NCI-H187 (cell line): ENCODE measurements at places on chromosomes 2 and 18.

DNA sequence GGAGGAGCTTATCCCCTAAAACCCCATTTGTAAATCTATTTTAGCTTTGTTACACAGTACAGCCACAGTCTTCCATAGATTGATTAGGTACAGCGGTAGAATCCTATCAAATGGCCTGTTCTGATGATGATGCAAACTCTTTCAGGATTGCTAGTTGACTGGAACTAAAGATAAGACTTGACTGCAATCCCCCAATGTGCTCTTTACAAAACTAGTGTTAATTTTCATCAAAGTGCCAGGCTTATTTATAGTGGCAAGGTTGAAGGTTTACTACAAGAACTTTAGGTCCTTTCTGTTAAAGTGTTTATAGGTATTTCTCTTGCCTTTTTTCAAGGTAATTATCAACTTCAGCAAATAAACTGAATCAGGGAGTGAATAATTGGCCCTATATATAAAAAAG is 9.0 kb upstream of the OTX1 start:
- no peak for DNase-seq

DNA sequence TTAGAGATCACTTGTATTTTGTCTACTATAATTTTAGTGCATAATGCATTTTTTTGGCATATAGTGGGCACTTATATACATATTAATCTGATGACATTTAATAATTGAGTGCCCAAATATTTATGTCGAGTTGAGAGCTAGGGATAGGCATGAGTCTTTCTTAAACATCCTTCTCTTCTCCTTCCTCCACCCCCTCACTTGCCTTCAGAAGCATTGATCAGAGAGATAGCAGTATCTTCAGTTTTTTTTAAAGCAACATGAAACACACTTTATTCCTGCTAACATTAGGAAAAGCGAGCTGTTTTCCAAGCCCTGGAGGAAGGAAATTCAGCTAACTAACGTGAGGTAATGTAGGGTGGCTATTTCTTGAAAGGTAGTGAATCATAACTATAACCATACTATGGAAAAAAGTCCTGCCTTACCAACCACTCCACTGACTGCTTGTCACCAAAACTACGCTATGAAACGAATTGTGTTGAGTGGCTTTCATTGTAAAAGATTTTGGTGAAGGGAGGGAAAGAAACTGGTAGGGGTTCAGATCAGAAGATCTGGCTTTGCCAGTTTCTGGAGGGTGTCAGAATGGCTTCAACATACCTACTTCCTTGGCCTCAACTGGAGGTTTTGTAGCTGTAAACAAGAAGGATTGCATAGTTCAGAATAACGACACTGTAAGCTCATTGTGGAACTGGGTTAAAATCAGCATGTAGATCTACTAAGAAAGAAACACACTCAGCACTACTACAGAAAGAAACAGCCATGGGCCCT is 2.3 kb upstream of the ITGA4 start:
- no peak for DNase-seq

DNA sequence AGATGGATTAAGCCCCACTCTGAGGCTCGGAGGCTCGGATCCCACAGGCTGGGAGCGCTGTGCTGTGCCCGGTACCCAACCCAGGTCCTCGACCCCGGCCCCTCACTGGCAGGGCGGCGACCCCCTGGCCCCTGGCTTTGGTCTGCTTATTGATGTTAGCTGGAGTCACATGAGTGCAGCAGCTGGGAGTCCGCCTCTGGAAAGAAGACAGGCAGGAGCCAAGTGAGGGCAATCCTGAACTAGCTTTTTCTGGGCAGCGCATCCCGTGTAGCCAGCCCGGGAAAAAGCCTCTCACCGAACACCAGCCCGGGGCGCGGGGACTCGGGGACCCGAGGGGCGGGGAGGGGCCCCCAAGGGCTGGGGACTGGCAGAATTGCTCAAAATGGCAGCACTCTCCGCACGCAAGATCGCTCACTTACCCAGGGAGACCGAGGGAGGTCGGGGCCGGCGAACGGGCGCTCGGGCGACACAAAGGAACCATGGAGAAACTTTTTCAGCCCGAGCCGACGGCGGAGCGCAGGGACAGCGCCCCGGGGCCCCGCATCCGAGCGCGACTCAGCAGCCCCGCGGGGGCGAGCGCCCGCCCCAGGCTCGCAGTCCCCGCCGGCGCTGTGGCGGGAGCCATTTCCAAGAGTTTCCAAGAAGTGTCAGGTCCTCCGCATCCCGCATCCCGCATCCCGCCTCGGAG is 567 bp downstream of the TMEM200C start:
- no peak for DNase-seq

DNA sequence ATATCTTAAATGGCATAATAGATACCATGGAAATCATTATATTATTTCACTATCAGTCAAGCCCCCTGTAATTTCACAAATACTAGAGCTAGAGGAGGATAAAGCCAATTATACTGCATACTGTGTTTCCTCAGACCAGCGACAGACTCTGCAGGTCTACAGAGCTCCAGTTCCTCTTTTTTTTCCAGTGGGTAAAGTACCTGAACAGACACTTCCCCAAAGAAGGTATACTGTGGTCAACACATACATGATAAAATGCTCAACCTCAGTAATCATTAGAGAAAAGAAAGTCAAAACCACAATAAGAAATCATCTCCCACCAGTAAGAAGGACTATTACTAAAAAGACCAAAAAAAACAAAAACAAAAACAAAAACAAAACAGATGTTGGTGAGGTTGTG is 44.6 kb downstream of the SCN7A start:
- DNase-seq: no peak

DNA sequence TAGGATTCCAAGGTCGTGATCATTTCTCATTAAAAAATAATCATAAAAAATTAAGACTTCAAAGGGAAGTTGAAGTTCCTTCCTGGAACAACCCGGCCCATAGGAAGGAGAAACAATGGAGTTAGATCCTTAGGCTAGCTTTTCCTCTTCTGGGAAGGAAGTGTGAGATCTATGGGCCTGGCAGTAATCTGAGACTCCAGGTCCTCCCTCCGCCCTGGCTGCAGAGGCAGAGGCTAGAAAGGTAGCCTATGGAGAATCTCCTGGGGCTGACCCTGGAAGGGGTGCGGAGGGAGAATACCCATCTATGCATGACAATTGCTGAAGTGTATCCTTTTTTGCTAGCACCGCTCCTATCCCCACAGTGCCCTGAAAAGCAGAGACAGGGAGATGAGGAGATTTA is 37.9 kb downstream of the TRIB2 start:
- DNase-seq: no peak

DNA sequence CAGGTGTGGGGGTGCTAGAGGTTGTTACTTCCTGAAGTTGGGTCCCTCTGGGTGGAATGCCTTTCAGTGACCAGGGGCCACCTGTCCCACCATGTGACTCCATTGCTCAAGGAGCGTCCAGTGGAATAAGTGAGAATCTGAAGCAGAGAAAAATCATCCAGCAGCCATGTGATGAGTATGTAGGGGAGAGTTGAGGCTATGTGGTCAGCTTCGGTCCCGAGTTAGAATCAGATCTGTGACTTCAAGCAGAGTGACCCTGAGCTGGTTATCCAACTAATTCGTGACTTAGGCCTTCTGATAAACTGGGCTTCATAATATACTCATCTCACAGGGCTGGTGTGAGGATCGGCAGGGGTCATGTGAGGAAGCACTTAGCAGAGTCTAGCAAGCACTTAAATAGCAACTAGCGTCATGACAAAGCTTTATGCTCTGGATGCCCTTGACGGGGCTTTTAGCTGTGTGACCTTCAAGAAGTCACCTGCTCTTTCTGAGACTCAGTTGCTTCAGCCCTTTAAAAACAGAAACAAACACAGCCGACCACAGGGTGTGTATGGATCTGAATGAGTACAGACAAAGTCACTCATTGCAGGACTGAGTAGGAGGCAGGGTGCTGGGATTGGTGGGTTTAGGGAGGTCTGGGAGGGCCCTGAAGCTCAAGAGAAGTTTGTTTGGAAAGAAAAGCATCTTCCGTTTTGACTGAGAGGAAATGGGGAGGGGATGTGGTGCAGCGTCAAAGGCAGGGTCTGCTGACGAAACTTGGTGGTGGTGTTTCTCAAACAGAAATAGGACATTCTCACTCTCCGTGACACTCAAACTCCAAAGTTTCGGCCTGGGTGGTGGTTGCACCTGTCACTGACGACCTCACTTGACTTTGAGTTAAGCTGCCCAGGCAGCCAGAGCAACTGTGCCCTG is 264.0 kb upstream of the CXCR4 start:
- no peak for DNase-seq

- DNase-seq: no peak
Observed at GRCh38 chr2:232568161-232568560, 17.7 kb downstream of the EIF4E2 start.

- no peak for DNase-seq
Observed at GRCh38 chr18:48676756-48677368, 138.0 kb downstream of the CTIF start.

GRCh38 chr2:134934641-134935040 is 16.0 kb downstream of the CCNT2 start:
- DNase-seq: no peak
